A549 treated with dexamethasone at 1 μM for 4 hours (cell line): ENCODE measurements at places on chromosomes 7 and 10. TPM values are rescaled to one million over a fixed set of nuclear protein-coding genes. Genes with fewer than 3 reads are reported as not detected.

Gene TMEM225B
- 0.32 to 1.3 TPM (median 1.1 TPM) in 5 replicates for total RNA-seq

Gene BICC1
- total RNA-seq: 17.0 to 24.6 TPM (median 21.3 TPM) in 5 replicates

Gene PNLIP
- 0.16 to 0.27 TPM (median 0.21 TPM) in 5 replicates for total RNA-seq

Gene FBXW4
- total RNA-seq: 22.9 to 29.3 TPM (median 24.4 TPM) in 5 replicates

Gene TMEM196
- total RNA-seq: not detected in 5 replicates

Gene HECTD2
- total RNA-seq: 3.2 to 4.3 TPM (median 3.8 TPM) in 5 replicates

Gene ABLIM1
- 33.8 to 56.6 TPM (median 44.8 TPM) in 5 replicates for total RNA-seq

Gene GSTO2
- total RNA-seq: 1.7 to 2.4 TPM (median 1.9 TPM) in 5 replicates

Gene AZGP1
- total RNA-seq: 0.21 to 0.22 TPM in 2 of 5 replicates, not detected in the others

Gene KDM7A
- total RNA-seq: 1.3 to 3.4 TPM (median 2.5 TPM) in 5 replicates

Gene CUBN
- 0.04 to 0.38 TPM (median 0.06 TPM) in 5 replicates for total RNA-seq

Gene TRIL
- not detected in 5 replicates for total RNA-seq

Gene TMEM106B
- total RNA-seq: 28.5 to 35.8 TPM (median 33.2 TPM) in 5 replicates

Gene LRRN3
- 0.02 to 0.04 TPM in 2 of 5 replicates, not detected in the others for total RNA-seq

Gene SLC29A4
- 9.4 to 17.9 TPM (median 15.5 TPM) in 5 replicates for total RNA-seq

Gene CHST3
- 50.5 to 76.3 TPM (median 69.3 TPM) in 5 replicates for total RNA-seq

Gene CUX1
- 36.9 to 52.4 TPM (median 49.7 TPM) in 5 replicates for total RNA-seq

Gene ANXA8
- 30.6 to 40.7 TPM (median 30.7 TPM) in 5 replicates for total RNA-seq

Gene ATRNL1
- total RNA-seq: 0.07 to 0.47 TPM (median 0.25 TPM) in 5 replicates

Gene CPED1
- total RNA-seq: not detected in 5 replicates

Gene RAB19
- not detected in 5 replicates for total RNA-seq

Gene SLC26A4
- total RNA-seq: 0.02 to 0.11 TPM (median 0.06 TPM) in 5 replicates
